ENCODE measurements at places on chromosomes 5 and 9.
A peak's percentile ranks its signal among the peaks of the same experiment; 100 is the strongest.

DNA sequence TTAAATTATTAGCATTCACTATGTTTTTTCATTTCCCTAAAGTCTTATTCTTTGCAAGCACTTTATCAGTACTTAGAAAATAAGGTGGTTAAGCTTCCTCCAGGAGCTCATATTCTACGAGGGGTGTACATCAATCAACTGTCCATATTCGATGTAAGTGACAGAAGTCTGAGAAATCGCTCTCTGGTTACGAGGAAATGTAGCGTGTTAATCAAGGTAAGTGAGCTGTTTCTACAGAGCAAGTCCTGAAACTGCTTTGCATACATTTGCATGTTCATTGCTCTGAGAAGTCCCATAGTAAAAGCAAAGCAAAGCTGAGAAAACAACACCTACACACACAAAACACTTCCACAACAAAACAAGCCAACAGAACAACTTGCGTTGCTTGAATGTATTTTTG lies 893.9 kb upstream of the DMAC1 start:
- no peak for DNase-seq

DNA sequence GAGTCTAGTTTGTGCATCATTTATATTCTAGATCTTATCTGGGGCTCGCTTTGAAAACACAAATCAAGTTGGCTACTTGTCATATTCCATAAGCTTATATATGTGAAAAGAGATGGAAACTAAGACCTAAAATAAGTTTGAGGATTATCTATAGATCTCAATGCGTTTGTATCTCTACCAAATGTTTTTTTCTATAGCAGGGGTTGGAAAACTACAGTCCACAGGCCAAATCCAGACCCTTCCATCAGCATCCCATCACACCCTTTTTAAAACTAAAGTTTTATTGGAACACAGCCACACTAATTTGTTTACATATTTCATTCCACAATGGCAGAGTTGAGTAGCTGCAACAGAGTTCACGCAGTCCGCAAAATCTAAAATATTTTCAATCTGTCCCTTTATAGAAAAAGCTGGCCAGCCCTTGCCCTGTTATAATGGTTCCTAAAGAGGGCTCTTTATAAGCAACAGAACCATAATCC lies 230.0 kb downstream of the ADAMTSL1 start:
- DNase-seq: no peak

DNA sequence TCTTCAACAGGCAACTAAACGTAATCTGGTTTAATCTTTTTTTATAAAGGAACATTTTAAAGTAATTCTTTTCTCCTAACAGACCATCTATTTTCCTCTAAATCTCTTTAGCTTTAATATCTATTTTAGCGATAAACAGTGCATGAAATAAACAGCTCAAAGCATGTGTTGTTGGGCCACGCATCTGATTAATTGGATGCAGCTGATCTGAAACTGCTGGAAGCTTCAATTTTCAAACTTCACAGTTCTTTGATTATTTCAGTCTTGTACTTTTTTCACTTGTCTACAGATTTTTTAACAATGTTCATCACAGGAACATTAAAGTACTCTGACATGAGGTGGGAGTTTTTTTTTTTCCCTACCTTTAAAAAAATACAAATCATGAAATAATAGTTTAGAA lies 443.6 kb downstream of the HCN1 start:
- no peak for DNase-seq

DNA sequence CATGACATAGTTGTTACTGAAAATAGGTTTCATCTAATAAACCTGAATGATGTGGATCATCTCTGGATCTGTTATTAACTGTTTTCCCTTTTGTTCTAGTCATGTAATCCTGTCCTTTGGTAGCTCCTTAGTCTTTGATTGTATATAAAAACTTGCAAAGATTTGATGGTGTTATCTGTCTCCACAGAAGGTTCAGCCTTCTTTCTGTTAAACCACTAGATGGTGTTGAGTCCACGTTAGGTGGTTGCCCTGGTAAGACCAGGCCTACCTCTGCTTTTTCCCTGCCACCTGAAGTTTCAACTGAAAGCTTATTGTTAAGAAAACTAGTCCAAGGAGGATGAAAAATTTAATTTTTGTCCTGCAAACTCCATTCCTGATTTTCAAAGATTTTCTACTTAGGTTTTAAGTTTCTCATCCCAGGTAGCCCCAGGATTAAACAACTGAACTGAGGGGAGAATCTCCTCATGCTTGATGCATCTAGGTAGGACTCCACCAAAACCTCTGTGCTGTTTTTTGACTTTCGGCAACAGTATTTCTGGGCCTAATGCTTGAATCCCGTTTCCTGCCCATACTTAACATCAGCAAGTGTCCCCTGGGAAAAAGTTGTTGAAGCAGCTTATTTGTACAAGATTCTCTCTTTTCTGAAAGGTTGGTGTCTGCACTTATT lies 68.5 kb downstream of the RICTOR start:
- DNase-seq: no peak

- DNase-seq: no peak
Observed at GRCh38 chr9:69385581-69386033, 60.6 kb downstream of the ENTREP1 start.

DNA sequence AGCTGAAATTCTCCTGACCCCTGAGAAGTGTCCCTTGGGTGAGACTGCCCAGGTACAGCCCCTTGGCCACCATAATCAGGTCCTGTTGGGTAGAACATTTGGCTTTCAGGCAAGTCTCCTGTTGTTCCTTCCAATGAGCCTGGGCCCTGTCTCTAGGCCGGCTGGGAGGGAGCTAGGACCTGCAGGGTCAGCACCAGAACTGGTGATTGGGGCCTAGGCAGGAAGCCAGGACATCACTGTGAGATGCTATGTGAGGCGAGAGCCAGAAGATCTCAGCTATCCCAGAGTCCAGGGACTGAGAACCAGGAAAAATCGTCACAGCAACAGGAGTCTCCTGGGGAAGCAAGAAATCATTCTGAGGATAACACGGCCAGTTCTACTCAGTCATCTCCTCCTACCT lies 51.5 kb downstream of the PCDH1 start:
- DNase-seq: no peak

- DNase-seq: no peak
Observed at GRCh38 chr5:2748861-2749513, 2.5 kb downstream of the IRX2 start.

DNA sequence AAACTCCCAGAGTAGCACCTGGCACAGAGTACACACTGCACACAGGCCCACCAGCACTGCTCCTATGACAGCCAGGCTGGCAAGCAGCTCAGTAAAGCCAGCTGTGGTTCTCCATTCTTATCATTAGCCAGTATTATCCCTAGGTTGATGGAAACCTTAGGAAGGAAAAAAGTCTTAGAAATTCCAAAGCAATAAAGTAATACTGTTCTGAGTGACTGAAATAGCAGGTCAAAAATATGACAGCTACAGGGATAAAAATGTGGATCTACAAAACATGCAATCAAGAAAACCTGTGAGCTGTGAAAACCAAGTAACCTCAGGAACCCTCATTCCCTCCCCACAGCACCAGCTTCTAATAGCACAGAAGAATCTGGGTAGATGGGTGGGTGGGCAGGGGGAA lies 403.5 kb downstream of the SPOCK1 start:
- no peak for DNase-seq

- no peak for DNase-seq
Observed at GRCh38 chr5:132859889-132860437, 6.3 kb downstream of the GDF9 start.

DNA sequence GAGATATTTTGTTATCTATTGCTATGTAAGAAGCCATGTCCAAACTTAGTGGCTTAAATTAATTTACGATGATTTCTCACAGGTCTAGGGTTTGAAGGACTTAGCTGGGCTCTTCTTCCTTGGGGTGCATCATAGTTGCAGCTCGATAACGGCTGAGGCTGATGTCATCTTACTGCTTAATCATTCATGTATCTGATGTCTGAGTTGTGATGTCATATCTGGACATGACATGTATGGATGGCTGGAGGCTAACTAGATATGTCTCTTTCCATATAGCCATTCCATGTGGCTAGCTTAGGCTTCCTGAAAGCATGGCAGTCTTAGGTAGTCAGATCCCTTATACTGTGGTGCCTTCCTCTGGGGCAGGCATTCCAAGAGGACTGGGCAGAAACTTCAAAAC lies 31.6 kb downstream of the ADGRV1 start:
- DNase-seq: no peak

DNA sequence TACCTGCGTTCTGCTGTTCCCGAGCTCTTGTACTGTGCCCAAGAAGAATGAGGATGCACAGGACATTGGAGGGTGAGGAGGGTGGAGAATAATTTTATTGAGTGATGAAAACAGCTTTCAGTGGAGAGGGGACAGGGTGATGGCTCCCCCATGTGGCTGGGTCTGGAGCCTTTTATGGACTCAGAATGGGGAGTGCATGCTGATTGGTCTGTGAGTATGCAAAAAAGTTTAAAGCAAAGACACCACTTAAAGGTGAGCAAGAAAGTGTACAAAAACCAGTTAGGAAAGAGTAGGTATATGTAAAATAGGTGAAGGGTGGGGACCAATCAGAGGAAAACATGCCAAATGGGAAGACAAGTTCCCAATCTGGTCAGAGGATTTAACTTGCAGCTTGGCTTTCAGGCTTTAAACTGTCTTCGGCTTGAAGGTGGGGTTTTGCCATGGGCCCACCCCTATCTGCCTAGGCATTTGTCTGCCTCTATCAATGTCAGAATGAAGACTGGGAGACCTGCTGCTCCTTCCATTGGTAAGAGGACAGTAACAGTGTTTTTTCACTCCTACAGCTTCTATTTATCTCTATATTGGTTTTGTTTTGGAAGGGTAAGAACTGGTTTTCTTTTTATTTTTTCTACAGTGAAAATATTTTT lies 118.0 kb upstream of the RAI14 start:
- DNase-seq: peak; percentile 39

GRCh38 chr5:123754908-123755307 lies 242.9 kb downstream of the CSNK1G3 start:
- peak; percentile 4 for DNase-seq

DNA sequence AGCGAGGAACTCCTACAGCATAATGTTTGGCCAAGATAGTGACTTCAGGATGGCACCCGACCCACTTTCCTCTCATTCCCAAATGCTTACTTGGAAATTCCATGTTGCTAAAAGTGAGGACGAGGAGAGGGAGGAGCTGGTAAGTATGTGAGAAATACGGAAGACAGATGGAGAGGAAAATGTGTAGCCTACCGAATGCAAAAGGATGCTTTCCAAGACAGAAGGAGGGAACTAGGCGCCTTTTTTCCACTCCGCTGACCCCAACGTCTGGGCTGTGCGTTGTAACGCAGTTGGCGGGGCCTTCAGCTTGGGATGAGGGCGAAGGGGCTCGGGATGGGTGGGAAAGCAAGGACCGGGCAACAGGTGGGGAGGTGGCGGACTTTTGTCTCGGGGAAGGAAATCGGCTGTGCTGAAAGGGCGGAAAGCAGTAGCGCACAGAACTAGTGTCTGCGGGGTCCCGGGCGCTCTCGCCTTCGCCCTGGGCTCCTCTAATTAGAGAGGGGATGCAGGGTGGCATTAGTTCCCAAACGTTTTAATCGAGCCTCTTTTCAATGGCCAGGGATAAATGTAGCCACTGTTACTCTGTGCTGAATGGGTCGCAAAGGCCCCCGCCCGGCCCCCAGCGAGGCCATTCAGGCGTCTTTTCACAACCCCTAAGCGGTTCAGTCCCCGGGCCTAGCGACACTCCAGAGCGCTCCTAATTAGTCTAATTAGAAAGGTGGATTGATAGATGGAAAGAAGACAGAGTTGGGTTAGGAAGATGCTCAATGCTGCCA lies 12.6 kb downstream of the FOXD1 start:
- DNase-seq: no peak

DNA sequence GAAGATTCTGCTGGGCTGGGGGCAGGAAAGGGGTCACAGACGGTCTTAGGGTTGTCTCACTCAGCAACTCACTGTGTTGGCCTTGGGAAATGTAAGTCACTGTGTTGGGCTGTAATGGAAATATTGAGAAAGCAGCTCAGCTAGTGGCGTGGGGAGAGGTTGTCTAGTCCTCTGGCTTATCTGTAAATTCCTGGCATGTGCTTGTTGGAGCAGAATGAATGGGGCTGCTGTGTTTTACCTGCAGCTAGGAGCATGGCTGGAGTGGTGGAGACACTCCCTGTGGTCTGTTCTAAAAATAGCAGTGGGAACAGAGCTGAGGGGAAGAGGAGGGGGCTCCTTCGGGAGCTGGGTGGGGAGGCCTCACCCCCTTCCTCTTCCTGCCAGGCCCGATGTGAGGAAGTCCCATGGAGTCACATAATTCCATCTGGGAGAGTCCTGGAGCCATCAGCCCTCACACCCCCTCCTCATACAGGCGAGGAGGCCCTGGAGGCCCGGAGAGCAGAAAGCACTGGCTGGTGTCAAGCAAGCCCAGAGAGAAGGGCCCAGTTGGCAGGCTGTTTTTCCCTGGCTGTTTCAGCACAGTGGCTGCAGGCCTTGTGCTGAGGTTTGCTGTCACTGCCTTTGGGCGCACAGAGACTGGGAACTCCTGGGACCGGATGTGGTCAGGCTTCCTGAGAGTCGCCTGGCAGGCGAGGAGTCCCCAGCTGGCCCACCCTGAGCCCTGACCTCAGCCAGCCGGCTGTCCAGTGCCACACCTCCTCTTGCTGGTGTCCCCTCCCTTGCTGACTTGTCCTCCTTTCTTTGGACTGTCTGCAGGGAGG lies 84.9 kb downstream of the RGS3 start:
- DNase-seq: no peak

DNA sequence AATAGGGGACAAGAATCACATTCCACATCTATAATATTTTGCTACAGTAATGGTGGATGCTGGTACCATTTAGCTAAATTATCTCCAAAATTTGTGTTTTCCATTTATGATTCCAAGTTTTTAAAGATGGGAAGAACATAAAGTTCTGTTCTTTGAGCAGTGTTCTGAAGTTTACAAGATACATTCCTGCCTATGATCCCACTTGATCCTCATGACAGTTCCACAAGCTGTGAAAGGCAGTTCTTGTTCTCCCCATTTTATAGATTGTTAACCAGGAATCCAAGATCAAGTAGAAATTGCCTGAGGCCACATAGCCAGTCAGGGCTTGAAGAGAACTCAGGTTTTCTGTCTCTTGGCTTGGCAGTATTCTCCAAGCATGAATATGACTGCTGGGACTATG lies 257.3 kb downstream of the NR3C1 start:
- DNase-seq: no peak

- peak; percentile 63 for DNase-seq
Observed at GRCh38 chr9:137492464-137493363, 33.6 kb upstream of the NSMF start.

GRCh38 chr5:150062216-150062922 lies 24.0 kb downstream of the CSF1R start:
- DNase-seq: no peak

DNA sequence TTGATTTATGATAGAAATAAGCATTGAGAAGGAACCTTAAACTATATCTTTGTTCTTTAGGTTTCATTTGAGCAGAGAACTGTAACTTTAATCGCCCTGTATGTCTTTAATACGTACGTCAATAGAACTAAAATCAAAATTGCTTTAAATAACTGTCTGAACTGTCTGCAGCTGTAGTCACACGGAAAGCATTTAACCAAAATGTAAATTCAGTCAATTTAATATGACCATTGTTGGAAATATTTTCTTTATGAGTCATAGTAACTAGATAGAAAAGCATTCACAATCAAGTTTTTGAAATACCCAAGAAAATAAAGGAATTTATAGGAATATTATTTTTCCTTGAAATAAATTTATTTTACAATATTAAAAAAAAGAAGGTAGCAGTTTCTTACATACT lies 157.1 kb upstream of the CDH6 start:
- DNase-seq: peak; percentile 48

- DNase-seq: no peak
Observed at GRCh38 chr9:73451003-73451402, 299.3 kb downstream of the ANXA1 start.

- no peak for DNase-seq
Observed at GRCh38 chr5:155594270-155594669, 580.7 kb downstream of the KIF4B start.

Measured in A673 (cell line).